ENCODE measurements at places on chromosomes 4 and X.

- DNase-seq, result no peak
Measured at GRCh38 chr4:154528869-154529268, 21.3 kb downstream of the PLRG1 start.

- no peak for DNase-seq
Measured at GRCh38 chrX:96692890-96693289, 8.2 kb downstream of the DIAPH2 start.

GRCh38 chr4:27094783-27095182 lies 234.1 kb downstream of the STIM2 start:
- DNase-seq, result no peak

GRCh38 chrX:124250835-124251437 lies 81.5 kb upstream of the TEX13D start:
- DNase-seq, result no peak

DNA sequence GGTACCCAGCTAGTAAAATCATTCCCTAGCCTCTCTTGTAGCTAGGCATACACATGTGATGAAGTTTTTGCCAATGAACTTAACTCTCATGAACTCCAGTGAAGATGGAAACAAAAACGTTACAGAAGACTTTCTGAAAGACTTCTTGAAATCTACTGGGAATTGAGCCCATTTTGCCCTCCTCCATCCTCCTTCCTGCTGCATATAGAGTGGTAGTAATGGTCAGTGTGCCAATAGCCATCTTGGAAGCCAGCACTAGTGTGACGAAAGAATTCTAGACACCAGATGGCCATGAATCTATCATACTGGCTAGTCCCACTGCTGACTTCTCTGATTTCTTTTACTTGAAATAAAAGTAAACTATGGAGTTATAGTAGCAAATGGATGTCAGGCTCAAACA lies 30.9 kb upstream of the PPA2 start:
- no peak for DNase-seq

DNA sequence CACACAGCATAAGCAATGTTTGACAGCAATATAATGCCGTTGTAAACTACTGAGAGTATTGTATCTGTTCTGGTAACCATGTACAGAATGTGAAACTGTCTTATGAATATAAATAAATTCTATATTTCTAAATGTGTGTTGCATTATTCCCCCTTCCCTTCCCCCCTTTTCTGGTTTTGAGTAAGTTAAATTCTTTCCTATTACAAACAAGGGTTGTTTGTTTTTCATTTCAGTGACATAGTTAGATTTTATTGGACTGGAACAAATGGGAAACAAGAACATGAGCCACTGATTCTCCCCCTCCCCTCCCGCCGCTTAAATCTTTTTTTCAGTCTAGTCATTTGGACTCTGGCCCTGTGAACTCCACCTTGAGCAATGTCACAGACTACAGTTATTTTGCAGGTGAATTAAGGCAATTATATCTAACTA lies 69.8 kb downstream of the GPAT3 start:
- no peak for DNase-seq

GRCh38 chr4:577499-578450 lies 1.7 kb upstream of the TMEM271 start:
- no peak for DNase-seq
